Urinary bladder (tissue), 4 donors: ENCODE measurements at places on chromosomes 5 and 9. TPM values are rescaled to one million over a fixed set of nuclear protein-coding genes. Genes with fewer than 3 reads are reported as not detected.

DNA sequence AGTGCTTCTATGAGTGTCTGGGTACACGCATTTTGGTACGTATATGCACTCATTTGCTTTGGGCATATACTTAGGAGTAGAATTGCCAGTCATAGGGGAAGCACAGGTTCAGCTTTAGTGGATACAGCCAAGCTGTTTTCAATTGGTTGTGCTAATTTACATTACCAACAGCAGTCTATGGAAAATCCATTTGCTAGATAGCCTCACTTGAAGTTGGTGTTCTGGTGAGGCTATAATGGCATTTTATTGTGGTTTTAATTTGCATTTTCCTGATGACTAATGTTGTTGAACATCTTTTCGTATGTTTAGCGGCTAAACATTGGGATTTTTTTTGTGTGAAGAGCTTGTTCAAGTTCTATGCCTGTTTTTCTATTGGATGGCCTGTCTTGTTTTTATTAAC is 76.8 kb upstream of the ANKH start:
- DNase-seq, result no peak

The ZNF474 gene
- 0.21 TPM for total RNA-seq

DNA sequence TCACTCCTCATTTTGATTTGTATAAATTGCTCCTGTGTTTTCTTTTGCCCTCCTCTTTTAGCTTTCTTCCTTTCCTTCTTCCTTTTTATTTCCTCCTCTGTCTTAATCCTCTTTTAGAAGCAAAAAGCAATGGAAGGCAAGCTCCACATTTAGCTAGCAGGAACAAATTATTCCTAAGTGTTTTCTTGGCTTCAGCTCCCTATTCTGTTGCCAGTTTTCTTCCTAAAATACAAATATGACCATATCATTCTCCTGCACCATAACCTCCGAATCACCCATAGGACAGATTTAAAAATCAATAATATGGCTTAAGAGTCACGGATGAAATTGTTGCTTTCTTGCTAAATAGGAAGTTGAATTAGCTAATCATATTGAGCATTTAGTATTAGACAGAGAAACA is 49.4 kb downstream of the GRIN3A start:
- no peak for DNase-seq

The GFI1B gene
- total RNA-seq, result 0.26 TPM

The WWC1 gene
- 7.1 TPM for total RNA-seq

The PLPP6 gene
- total RNA-seq, result 9.3 TPM

The TRAF1 gene
- total RNA-seq, result 4.5 TPM

The ELOVL7 gene
- 2.6 TPM for total RNA-seq

DNA sequence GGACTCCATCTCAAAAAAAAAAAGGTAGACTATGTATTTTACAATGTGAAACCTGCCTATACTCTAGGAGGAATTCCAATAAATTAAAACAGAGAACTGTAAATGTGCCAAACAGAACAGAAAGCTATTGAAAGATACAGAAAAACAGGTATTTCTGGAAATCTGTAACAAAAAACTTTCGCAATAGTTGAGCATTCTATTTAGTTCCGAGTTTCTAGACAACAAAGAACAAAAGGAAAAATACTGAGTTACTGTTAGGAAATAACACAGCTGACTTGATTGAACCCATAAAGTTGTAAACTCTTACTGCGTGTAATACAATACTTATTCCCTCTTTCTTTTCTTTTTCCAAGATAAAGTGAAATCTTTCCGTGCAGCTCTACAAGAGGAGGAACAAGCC is 18.6 kb downstream of the DIMT1 start:
- peak; percentile 56 for DNase-seq

GRCh38 chr5:6585939-6586646 is 46.8 kb downstream of the NSUN2 start:
- no peak for DNase-seq

DNA sequence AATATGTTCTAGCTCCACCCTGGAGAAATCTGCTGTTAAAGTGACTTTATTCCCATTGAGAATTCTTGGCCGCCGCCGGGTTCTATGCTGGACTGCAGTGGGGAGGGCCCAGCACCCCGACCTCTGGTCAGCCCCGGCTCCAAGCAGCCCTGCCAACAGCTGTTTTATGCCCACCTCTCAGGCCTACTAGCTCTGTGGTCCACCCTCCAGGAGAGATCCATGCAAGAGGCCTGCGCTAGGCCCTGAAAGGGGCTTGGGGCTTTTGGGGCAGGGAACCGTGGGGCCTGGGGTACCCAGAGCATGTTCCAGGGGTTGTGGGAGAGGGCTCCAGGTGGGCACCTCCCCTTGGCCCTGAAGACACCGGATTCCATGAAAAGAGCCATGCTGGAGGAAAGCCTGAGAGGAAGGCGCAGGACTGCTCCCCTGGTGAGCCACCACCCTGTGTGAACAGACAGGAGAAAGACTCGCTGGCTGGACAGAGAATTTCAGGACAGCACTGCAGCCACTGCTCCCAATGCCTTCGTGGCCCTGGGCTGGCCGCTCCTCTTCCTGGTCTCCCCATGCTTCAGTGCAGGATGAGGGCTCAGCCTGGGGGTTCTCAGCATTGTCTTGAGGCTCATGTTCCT is 44.6 kb upstream of the RUFY1 start:
- DNase-seq, result no peak

DNA sequence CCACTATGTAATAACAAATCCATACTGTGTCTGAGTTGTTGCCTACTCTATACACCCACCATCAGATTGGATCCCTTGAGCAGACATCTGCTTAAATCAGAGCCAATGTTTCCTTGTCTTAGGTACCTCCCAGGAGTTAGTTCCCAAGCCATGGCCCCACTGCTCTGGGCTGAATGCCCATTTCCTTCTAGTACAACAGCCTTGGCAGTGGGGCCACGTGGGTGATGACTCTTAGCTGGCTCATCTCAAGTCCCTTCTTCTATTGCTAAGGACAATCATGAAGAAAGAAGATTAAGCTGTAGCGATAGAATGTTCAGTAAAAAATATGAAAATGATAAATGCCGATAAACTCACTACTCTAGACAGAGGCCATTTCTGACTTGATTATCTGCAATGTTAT is 16.6 kb downstream of the PTGR1 start:
- no peak for DNase-seq

- DNase-seq, result no peak
These were observed 67.8 kb downstream of the JAK2 start for GRCh38 chr9:5052838-5053237.

- no peak for DNase-seq
These were observed 33.5 kb upstream of the LPCAT1 start for GRCh38 chr5:1557114-1557873.

DNA sequence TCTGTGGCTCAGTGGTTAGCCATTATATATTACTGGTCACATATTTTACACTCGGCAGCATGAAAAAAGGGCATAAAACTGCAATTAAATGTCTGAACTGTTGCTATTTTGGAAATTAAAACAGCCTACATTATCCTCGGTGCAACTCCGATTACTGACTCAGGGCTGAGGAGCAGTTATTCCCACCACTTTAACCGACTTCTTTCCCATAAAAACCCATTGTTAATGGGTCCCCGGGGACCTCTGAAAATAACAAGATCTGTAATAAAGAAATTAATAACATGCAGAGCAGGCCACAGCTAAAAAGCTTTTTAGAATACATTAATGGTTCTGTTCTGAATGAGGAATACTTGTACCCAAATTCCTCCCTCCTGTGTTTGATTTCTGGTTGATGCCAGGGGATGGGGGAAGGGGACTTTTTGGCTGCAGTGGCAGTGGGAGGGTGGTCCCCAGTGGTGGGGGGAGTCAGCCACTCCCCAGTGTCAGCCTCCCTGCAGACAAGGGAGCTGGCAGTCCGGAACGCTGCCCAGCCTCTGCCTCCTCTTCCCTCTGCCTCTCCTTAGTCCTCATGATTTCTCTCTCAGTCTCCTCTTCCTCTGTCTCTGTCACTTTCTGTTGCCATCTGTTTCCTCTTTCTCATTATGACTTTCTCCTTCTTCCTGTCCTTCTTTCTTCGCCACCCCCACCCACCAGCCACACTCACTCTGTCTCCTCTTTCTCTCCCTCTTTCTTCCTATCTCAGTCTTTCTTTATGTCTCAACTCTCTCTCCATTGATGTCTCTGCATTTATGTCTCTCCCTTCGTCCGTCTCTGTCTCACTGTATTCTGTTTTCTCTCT is 59.0 kb upstream of the ZBTB43 start:
- DNase-seq, result no peak

- no peak for DNase-seq
These were observed 15.9 kb upstream of the CDC20B start for GRCh38 chr5:55188656-55189540.

GRCh38 chr5:169811680-169812079 is 168.6 kb downstream of the INSYN2B start:
- DNase-seq, result no peak

- no peak for DNase-seq
These were observed 21.2 kb upstream of the MLANA start for GRCh38 chr9:5869315-5870019.

GRCh38 chr5:63094730-63095129 is 516.1 kb downstream of the LRRC70 start:
- DNase-seq, result no peak

GRCh38 chr5:150065886-150066285 is 20.5 kb downstream of the CSF1R start:
- no peak for DNase-seq

GRCh38 chr9:137200311-137201204 is at the start of gene TPRN:
Gene TPRN, minus strand, starts transcription at chr9:137200741. Its CDS starts 30 bp downstream, at chr9:137200711.
- peak; percentile 98 for DNase-seq

DNA sequence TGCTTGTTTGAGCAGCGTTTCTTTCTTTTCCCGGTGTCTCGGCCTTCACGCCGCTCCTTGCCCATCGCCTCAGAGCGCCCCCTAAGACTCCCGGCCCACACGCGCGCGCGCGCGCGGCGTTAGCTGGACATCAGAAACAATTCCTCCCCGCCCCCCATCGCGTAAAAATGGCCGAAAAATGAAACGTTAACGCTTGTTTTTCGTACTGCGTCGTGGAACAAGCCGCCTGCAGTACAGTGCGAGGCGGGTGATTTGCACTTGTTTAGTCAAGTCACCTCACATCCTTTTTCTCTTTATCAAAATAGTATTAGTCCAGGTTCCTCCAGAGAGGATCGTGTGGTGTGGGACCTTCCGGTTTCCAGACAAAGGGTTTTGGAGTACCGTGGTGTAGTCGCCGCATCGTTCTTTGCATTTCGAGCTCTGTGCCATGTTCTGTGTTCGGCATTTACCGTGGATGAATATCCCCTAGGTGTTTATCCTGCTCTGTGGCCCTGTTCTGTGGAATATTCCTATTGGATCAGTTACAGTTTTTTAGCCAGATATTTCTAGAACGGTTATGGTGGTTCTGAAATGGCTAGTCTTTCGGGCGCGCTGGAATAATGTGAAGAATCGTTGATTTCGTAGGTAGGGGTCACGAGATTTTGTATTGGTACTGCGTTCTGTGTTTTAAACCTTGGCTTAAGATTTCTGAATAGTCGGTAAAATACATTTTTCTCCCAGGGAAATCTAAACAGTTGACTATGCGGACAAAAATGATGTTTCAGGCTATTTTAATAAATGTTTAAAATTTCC is 1.0 kb downstream of the MATR3 start:
- no peak for DNase-seq

- no peak for DNase-seq
These were observed 19.0 kb downstream of the ACTL7B start for GRCh38 chr9:108836781-108837180.

The PSD2 gene
- total RNA-seq, result 0.48 TPM

DNA sequence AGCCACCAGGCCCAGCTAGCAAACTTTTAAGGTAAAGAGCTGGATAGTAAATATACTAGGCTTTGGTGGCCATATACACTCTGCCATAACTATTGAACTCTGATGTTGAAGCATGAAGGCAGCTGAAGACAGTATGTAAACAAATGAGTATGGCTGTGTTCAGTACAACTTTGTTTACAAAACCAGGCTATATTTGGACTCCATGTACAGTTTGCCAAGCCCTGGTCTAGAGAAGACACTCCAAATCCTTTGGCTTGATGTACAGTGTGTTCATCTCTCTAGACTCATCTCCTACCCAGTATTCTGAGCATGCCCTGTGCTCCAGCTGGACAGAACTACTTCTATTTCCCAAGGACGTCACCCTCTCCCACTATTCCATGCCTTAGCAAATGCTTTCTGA is 54.3 kb upstream of the MEGF10 start:
- no peak for DNase-seq

DNA sequence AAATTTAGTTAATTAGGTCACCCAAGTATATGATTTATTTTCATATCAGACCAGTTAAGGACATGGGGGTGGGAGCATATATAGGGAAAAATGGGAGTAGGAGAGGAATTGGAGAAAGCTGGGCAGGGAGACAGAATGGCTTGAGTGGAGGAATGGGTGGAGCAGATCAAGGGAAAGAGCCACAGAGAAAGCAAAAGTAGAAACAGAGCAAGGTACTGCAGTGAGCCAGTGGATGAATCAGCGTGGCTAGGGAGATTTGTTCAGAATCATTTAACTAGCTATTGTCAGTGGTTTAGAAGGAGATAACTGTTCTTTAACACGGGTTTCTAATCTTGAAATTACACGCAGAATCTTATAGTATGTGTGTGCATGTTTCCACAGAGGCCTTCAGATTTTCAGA is 37.4 kb downstream of the SNX24 start:
- no peak for DNase-seq

GRCh38 chr5:179762781-179763176 is 30.2 kb downstream of the MAML1 start:
- DNase-seq, result no peak

GRCh38 chr5:175573493-175574269 is 84.2 kb upstream of the HRH2 start:
- DNase-seq, result no peak

DNA sequence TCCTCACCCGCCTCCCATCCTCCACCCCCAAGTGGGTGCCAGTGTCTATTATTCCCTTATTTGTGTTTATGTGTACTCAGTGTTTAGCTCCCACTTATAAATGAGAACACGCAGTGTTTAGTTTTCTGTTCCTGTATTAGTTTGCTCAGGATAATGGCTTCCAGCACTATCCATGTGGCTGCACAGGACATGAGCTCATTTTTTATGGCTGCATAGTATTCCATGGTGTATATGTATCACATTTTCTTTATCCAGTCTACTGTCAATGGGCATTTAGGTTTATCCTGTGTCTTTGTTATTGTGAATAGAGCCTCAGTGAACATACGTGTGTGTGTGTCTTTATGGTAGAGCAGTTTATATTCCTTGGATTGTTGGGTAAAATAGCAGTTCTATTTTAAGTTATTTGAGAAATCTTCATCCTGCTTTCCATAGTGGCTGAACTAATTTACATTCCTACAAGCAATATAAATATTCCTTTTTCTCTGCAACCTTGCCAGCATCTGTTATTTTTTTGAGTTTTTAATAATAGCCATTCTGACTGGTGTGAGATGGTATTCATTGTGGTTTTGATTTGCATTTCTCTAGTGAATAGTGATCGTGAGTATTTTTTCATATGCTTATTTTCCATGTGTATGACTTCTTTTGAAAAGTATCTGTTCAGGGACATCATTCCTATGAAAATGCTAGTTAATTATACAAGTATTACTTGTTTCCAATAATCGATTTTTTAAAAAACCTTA is 164.0 kb upstream of the CCDC152 start:
- no peak for DNase-seq

- no peak for DNase-seq
These were observed 6.5 kb upstream of the NEK6 start for GRCh38 chr9:124251204-124251603.

The RC3H2 gene
- 65.6 TPM for total RNA-seq

- no peak for DNase-seq
These were observed 32.1 kb upstream of the RICTOR start for GRCh38 chr5:39106322-39106721.

- DNase-seq, result no peak
These were observed 135.1 kb downstream of the KIF4B start for GRCh38 chr5:155148694-155149093.

GRCh38 chr5:176837707-176838115 is 27.4 kb downstream of the UNC5A start:
- DNase-seq, result peak; percentile 54

GRCh38 chr5:2185646-2186471 is 303.1 kb upstream of the IRX4 start:
- no peak for DNase-seq
